T-cell (primary cell): ENCODE measurements at places on chromosomes 2 and 18.

GRCh38 chr18:4858379-4859127, 338.5 kb downstream of the AKAIN1 start:
- no peak for DNase-seq

DNA sequence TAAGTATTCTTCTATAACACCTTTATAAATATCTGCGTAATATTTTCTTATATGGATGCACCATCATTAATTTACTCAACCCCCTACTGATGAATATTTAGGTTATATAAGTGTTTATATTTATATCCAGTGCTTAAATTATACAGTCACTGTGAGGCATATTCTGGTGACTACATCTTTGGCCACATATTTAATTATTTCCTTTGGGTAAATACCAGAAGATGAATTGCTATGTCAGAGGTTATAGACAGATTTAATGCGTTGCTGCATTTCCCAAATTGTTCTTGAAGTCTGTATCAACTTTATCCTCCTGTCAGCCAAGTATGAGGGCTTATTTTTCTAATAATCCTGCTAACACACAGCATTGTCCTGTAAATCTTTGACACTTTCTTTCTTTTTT, 18.7 kb downstream of the DYSF start:
- no peak for DNase-seq

DNA sequence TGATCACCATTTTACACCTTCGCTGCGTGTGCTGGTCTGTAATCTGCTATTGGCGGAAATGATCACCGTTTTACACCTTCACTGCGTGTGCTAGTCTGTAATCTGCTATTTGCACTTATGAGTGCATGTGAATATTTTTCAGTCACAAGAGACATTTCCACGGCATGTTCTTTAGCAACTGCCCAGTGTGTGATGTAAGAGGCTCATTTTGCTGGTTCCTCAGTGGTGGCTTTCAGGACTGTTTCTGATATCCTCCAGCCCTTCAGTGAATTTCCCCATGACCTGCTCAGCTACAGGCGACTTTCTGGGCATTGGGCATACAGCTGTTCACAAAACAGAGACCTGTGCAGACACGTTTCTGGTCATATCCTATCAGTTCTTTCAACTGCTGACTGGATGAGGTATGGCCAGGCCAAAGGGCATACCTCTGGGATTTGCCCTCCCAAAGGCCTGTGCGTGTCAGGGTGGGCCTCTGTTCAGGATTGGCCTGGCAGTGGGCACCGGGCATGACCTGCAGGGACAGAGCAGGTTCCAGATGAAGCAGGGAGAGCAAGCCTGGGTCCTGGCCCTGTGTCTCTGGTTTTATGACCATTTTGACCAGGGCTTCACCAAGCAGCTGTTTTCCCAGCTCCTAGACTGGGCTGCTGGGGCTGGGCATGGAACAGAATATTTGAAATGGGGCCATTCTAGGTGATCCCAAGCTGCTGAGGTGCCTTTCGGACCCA, 521 bp upstream of the PROM2 start:
- DNase-seq: no peak

DNA sequence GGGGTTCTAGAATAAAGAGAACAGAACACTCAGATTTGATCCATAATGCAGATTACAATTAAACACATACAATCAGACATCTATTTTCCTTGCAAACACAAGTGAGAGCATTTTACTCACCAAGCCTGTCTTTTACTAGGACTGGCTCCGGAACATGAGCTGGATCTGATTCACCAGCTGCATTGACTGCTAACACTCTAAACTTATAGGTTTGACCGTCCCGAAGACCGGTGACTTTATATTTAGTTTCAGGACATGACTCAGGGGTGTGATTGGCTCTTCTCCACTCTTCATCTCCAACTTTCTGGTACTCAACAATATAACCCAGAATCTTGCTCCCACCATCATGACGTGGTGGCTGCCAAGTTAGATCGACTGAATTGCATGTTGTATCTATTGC, 112.4 kb downstream of the PLEKHA3 start:
- DNase-seq: no peak

DNA sequence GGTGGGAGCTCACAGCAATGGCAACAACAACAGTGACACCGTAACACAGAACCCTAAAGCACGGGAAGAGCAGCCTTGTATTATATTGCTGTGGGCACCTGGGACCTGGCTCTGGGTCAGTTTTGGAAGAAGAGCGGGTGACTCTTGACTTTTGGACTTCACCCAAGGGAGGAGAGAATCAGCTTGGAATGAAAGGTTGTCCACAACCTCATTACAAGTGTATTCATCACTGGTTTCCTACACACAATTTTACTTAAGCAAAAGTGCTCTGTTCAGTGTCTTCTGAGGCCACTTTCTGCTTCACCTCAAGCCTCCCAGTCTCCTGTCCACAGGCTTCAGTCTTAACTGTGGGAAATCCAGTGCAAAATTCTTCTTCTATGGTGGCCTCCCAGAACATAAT, 263.8 kb downstream of the KCNE4 start:
- DNase-seq: no peak

GRCh38 chr18:55141318-55141717, 182.1 kb upstream of the CCDC68 start:
- DNase-seq: no peak

- DNase-seq: peak; percentile 84
These were observed 72.4 kb upstream of the YWHAQ start for GRCh38 chr2:9703085-9703678.

- DNase-seq: no peak
These were observed 213.5 kb downstream of the KIAA1328 start for GRCh38 chr18:37042381-37042780.

- DNase-seq: no peak
These were observed 179.7 kb downstream of the TRIB2 start for GRCh38 chr2:12896318-12896982.

DNA sequence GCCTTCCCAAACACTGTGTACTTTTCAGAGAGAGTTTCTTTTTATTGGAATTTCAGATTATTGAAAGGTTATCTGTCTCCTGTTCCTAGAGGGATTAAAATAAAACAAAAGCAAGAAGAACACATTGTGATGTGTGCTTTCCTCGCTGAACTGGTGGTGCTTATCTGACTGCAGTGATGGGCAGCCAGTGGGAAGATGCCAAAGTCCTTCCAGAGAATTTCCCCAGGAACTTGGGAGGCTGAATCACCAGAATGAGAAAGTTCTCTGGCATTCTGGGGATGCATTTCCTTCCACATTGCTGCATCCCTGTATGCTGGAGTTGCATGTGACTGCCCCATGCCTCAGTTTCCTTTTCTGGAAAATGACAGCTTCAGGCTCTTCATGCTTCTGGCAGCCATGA, 53.9 kb upstream of the SEC11C start:
- no peak for DNase-seq

GRCh38 chr2:18910843-18911242, 321.5 kb upstream of the NT5C1B start:
- no peak for DNase-seq

- no peak for DNase-seq
These were observed 33.6 kb downstream of the PTPRM start for GRCh38 chr18:7600528-7601245.

DNA sequence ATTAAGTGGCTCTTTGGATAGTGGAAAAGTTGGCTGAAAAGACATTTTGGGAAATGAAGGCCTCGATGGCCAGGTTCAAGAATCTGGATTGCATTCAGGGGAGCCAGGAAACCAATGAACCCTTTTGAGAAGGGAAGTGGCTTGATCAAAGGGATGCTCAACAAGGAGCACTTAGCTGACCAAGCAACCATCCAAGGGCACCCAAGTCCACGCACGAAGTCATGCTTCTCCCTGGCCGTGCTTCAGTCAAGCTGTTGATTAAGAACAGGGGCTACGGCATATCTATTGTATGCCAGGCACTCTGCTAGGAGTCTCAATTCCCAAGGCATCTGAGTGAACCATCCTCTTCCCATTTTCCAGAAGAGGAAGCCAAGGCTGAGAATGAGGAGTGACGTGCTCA, 185.8 kb upstream of the GLI2 start:
- no peak for DNase-seq

- DNase-seq: no peak
These were observed 50.5 kb downstream of the MRPL35 start for GRCh38 chr2:86249579-86250391.

DNA sequence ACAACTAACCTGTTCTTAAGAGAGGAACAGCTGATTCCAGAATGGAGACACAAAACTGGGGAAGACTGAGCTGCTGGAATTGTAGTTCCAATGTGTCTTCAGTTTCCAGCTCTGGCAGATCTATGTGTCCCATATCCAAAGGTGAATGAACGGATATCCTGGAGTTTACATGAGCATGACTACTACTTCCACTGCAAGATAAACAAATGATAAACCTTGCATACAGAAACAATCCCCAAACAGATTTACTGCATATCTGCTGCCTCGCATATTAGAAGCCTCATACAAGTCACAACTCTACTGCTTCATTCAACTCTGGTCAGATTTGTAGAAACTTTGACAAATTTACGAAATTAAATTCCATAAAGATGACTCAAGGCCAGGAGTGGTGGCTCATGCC, 15.0 kb downstream of the RTTN start:
- DNase-seq: no peak

DNA sequence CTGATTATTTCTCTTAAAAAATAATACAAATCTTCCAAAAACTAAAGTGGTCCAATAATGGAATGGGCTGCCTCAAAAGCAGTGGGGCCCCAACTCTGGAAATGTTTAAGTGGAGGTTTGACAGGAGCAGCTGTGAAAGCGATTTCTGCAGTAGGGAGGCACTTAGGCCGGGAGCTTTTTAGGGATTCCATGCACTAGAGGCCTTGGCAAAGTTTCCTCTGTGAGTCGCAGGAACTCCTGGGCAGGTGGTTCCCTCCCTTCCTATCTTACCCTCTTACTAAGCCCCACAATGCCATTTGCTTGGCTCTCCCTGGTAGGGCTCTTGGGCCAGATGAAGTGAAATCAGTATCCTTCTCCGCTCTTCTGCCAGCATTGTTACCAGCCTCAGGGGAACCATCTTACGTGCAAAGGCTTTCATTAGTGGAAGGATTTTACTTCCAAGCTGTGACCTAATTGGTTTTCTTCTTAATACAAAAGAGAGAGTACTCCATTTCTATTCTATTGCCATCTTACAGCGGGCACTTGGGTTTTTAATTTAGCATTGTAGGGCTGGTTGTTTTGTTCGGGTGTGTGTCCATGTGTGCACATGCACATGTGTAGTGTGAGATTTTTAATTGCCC, 34.3 kb upstream of the C18orf32 start:
- DNase-seq: no peak

- DNase-seq: no peak
These were observed 9.6 kb upstream of the TGIF1 start for GRCh38 chr18:3440341-3440740.

- no peak for DNase-seq
These were observed 377.8 kb upstream of the DDX18 start for GRCh38 chr2:117436697-117437096.

DNA sequence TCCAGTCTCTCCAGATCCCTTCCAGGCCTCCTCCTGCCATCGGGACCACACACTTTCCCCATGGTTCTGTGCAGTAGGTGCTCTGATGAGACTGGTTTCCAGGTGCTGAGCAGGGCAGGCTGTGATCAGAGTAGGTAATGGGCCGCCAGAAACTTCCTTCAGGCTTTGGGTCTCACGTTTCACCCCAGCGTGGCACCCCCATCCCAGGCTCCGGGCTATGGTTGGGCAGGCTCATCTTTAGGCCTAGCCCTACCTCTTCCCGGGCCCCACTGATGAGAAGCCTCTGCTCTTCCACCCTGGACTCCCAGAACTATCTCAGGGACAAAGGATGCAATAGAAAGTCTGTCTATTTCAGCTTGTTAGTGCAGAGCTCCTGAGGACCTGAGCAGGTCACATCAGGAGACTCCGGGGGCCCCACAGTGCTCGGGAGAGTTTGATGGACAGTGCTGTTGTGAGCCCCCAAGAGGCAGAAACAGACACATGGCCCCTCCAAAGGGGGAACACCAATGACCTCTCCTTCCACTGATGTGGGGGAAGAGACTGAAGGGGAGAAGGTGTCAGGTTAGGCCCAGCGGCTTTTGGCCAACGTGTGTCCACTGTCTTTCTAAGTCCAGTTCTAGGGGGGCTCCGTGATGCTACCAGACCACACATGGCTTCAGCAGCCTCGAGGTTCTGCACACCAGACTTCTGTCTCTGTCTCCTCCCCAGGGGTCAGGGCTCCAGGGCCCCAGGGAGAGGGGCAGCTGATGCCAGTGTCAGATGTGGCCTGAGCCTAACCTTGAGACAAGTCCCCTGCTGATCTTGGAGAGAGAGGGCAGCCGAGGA, 5.8 kb upstream of the PROM2 start:
- DNase-seq: no peak

GRCh38 chr2:86453836-86454235, 12.7 kb downstream of the KDM3A start:
- no peak for DNase-seq

- no peak for DNase-seq
These were observed 10.1 kb downstream of the UGP2 start for GRCh38 chr2:63851691-63852311.

DNA sequence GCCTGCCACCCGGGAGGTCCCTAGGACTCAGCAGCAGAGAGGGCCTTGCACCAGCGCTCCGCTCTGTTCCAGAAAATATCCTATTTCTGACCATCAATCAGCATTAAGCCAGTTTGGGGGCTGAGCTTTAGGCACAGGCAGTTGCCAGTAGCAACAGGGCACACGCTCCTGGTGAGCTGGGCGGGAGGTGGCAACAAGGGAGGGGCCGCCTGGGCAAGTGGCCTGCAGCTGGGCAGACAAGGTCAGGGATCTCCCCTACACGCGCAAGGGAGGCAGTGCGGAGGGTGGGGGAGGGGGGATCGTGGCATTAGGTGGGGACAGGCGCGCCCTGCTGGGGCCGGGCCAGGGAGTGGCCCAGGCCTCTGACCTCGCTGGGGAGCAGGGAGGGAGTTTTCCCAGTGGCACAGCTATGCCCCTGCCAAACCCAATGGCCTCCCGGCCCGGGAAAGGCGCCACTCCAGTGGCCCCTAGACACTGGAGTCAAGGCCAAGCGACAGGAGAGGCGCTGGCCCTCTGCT, 302.8 kb downstream of the NCKAP5 start:
- DNase-seq: no peak

DNA sequence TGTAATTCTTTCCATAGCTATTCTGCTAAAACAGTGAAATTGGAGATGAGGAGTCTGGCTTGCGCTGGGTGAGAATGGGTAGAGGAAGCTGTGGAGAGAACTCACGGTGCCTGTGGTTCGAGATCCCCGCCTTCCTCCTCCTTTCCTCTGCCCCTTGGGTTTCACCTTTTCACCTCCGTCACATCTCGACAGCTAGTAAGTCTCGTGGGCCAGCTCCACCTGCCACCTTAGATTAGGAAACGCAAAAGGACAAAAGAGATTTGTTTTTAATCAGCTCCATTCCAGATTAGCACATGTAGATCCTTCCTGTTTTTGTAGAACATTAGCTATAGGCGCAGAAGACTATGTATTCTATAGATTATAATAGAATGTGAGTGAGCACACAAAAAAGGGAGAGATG, 20.6 kb downstream of the TRIB2 start:
- DNase-seq: no peak

DNA sequence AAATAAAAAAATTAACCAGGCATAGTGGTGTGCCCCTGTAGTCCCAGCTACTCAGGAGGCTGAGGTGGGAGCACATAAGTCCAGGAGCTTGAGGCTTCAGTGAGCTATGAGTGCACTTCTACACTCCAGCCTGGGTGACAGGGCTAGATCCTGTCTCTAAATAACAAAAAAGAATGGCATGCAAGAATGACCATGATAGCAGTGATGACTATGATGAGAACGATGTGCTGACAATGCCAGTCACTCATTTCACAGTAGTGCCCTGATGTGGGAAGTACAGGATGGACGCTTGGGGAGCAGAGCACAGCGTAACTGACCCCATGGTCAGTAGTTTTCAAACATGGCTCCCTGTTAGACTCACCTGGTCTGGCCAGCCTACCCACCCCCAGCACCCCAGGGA, 139.1 kb downstream of the VAPA start:
- DNase-seq: no peak

GRCh38 chr2:238978497-238978896, 130.6 kb downstream of the TWIST2 start:
- DNase-seq: no peak
